ENCODE measurements at places on chromosomes 2 and 18. TPM values are rescaled to one million over a fixed set of nuclear protein-coding genes. Genes with fewer than 3 reads are reported as not detected.

Gene FOXI3
- total RNA-seq: not detected

Gene AKAIN1
- total RNA-seq: not detected

GRCh38 chr2:146317959-146318358 lies 1526.9 kb upstream of the ACVR2A start:
- DNase-seq: no peak

GRCh38 chr2:190974629-190975361 lies 39.2 kb downstream of the STAT1 start:
- no peak for DNase-seq

DNA sequence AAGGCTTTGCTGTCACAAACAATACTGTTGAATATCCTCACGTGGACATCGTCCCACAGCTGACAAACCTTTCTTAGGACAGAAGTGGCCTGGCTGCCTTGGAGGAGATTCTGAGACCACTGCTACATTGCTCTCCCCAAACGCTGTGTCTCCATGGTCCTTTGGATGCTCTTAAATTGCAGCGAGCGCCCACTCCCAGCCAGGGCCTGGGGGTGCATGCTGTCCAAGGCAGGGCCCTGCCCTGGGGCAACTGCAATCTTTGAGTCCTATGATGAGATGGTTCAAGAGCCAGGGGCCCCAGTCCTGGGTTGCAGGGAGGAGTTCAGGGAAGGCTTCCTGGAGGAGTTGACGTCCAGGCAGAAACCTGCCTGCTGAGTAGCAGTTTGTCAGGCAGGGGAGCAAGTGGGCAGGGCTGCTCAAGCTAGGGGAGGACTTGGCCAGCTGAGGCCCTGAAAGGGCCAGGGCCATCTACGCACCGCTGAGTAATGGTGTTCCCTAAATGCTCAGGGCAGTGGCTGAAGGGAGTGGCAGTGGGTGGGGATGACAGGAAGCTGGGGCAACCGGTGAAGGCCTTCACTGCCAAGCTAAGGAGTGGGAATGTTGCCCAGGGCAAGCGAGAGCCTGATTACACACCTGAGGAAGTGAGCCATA lies 10.8 kb upstream of the SDC1 start:
- peak; percentile 87 for DNase-seq

- DNase-seq: no peak
These were observed 18.1 kb downstream of the CNOT11 start for GRCh38 chr2:101270700-101271259.

Gene MRO
- total RNA-seq: not detected

Gene SULT1C2
- not detected for total RNA-seq

Gene CDH20
- not detected for total RNA-seq

Gene ITGB6
- 12.3 TPM for total RNA-seq

DNA sequence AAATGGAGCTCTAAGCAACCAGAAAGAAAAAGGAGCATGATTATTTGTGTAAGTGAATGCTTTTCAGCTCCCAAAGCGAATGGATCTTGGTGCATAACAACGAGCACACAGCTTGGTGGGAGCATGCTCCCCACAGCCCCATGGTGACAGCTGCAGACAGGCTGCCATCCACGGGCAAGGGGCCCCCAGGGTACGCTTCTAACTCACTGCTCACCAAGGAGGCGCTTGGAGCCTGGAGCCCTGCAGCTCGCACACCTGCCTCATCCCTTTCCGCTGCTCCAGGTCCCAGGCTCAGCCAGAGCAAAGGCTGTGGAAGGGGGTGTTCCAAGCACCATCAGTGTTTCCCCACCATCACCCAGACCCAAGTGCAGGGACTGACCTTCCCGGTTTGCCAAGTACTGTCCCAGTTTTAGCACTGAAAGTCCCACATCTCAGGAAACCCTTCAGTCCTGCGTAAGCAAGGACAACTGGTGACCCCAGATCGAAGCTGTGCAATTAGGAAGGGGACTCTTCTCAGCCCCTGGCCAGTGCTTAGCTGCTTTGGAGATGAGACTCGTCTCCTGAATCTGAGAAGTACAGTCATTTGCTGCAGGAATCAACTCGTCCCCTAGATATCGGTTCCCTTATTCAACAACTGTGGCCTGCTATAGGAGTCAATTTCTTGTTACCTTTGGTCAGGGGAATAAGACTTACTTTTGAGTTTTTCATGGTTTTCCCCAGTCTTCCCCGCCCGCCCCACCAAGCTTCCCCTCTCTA lies 50.0 kb upstream of the ATG16L1 start:
- no peak for DNase-seq

Measured in transverse colon (tissue), 4 donors.